Activated CD4-positive, alpha-beta T cell treated with anti-CD3 and anti-CD28 coated beads, Interleukin-2, amount 50 U/mL, for 4 hours (primary cell): ENCODE measurements at places on chromosomes 16 and 17.
A peak's percentile ranks its signal among the peaks of the same experiment; 100 is the strongest.

DNA sequence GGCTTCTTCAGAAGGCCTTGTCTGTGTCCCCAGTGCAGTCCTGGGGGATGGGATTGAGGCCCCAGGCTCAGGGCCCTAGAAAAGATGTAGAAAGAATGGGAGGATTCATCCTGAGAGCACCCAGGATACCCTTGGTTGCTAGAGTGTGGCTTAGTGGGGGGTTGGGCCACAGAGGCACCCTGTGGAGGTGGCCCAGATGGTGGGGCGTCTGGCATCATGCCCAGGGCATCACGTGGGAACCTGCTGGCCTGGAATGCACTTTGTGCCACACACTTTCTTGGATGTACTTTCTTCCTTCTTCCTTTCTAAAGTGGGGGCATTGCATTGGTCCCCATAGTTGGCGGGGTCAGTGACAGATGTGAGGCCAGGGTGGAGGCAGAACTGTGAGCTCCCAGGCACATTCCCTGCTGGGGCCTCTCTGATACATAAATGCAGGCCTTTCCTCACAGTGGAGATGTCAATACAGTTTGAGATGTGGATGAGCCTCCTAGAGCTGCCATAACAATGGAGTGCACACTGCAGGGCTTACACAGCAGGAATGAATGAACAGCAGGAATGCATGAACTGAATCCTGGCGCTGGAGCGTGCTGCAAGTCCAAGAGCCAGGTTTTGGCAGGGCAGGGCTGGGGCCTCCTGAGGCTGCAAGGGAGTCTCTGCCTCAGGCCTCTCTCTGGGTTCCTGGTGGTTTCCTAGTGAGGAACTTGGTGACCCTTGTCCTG, 43.3 kb downstream of the MGAT5B start:
- DNase-seq = no peak

DNA sequence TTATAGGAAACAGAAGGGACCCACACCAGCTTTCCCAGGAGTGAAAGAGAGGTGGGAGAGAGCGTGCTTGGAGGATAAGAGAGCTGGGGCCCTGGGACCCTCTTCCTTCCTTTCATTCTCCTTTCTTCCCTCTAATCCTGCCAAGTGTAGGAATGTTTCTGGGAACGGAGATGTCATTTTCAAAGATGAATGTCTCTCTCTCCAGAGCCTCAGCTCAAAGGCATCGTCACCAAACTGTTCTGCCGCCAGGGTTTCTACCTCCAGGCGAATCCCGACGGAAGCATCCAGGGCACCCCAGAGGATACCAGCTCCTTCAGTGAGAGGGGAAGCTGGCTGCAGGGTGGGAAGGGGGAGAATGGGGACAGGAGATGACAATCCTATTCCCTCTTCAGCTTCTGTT, 2.0 kb downstream of the FGF11 start:
- DNase-seq = no peak

- DNase-seq = no peak
Observed at GRCh38 chr16:1430214-1430758, 592 bp upstream of the PERCC1 start.

GRCh38 chr16:85898521-85899442, at the start of gene IRF8:
IRF8 (plus strand) TSS chr16:85899162; CDS start chr16:85903016, 3,854 bp downstream.
- peak; percentile 71 for DNase-seq

GRCh38 chr16:60206516-60206915, 1472.4 kb upstream of the GOT2 start:
- no peak for DNase-seq

- DNase-seq = no peak
Observed at GRCh38 chr17:64236827-64237403, 26.1 kb downstream of the TEX2 start.

GRCh38 chr17:76633628-76634328, 9.8 kb downstream of the ST6GALNAC1 start:
- DNase-seq = no peak

GRCh38 chr16:88834670-88835069, 22.1 kb downstream of the GALNS start:
- DNase-seq = no peak

GRCh38 chr16:819336-820043, 19.0 kb upstream of the GNG13 start:
- no peak for DNase-seq
